ENCODE measurements at places on chromosomes 12 and 14.

GRCh38 chr12:43210485-43211192, 341.4 kb downstream of the ADAMTS20 start:
- DNase-seq: peak; percentile 94

DNA sequence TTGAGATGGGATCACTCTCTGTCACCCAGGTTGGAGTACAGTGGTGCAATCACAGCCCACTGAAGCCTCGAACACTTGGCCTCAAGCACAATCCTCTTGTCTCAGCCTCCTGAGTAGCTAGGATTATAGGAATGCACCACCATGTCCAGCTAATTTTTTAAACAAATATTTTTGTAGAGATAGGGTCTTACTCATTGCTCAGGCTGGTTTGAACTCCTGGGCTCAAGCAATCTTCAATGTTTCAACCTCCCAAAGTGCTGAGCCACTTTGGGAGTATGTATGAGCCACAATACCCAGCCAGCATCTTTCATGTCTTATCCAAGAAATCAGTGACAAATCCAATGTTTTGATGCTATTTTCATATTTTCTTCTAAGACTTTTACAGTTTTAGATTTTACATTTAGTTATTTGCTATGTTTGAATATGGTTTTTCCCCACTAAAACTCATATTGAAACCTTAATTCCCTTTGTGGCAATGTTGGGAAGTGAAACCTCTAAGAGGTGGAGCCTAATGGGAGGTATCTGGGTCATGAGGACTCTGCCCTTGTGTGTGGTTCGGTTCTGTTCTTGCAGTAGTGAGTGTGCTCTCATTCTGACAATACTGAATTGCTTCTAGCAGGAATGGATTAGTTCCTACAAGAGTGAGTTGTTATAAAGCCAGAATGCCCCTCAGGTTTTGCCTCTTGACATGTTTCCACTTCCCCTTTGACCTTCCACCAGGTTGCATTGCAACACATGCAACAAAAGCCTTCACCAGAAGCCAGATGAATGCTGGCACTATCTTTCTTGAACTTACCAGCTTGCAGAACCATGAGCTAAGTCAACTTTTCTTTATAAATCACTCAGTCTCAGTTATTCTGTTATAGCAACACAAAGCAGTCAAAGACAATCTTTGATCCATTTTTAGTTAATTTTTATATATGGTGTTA, 80.8 kb upstream of the AMIGO2 start:
- no peak for DNase-seq

GRCh38 chr12:110431957-110432587, 18.1 kb downstream of the ARPC3 start:
- DNase-seq: no peak

DNA sequence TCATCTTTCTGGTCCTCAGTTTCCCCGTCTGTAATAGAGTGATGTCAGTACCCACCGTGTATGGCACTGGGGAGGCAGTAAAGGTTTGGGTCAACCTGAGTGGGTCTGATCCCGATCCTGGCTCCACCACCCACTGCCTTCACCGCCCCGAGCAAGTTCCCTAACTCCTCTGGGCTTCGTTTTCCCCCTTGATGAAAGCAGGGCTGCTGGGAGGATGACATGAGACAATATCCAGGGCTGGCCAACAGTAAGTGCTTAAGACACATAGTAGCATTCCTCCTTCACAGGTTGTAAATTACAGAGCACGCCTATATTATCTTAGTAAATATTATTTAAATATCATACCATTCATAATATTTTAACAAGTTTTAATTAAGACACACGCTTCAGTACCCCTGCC, 595 bp downstream of the PLEK2 start:
- DNase-seq: no peak

DNA sequence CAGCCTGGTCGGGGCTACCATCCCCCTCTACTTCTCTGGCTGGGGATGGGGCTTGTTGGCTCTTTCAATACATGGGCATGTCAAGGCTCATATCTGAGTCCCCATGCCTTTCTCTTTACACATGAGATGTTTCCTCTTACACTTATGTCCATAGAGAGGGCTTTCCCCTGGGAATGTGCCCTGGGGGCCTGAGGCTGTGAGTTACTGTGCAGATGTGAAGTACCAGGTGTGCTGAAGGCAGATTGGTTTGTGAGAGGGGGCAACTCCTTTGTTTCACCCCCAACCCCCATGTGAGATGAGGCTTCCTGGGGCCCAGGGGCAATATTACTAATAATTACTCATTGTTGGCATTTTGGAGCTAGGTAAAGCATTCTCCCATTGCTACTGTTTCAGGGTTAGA, 32.8 kb downstream of the NRXN3 start:
- DNase-seq: no peak

DNA sequence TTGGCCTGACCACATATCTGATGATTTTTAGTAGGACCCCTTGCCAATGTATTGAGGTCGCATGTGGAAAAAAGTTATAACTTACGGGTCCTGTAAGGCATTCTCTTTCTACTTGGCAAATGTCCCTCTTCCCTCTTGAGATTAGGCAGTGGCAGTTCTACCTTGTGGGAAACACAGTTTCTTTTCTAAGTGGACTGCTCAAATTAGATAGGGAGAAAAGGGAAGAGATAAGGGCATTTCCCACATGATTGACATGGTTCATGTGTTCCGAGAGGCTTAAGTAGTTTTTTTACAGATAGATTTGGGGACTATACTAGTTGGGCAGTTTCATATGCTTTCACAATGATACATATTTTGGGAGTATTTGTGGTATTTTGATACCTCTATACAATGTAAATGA, 154.7 kb downstream of the FBXL14 start:
- DNase-seq: no peak

- DNase-seq: peak; percentile 72
Measured at GRCh38 chr12:106136263-106136662, 2.5 kb downstream of the NUAK1 start.

DNA sequence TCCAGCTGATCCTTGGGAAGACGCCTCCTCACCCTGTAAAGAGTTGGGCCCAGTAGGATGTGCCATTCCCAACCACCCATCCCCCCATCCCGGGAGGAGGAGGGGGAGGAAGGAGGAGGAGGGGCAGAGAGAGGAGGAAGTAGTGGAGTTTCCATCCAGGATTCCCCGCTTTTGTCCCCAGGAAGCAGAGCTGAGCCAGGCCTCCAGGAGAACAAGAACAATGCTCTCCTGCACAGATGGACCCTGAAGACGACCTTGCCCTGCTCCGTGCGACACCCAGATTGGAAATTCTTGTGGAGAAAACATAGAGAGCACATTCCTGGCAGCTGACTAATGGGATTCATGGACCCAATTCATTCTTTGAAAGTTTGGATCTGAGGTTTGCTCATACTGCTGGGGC, 132.3 kb upstream of the CRY1 start:
- DNase-seq: no peak

DNA sequence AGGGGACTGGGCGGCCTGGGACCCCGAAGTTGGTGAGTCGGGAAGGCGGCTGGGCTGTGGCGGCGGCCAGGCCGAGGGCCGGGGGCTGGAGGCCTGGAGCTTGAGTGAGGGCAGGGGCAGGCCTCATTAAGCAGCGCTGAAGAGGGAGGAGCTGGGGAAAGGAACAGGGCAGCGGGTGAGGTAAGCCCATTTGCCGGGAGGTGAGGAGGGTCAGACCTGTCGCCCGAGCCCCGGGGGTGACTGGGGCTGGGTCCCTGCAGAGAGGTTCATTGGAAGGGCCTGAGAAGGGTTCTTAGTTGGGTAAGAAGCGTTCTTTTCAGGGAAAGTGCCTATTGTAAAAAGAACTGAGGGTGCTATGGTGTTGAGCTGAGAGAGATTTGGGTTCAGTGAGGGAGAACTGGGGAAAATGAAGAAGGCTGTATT, 441 bp downstream of the RAB5B start:
- DNase-seq: peak; percentile 49

DNA sequence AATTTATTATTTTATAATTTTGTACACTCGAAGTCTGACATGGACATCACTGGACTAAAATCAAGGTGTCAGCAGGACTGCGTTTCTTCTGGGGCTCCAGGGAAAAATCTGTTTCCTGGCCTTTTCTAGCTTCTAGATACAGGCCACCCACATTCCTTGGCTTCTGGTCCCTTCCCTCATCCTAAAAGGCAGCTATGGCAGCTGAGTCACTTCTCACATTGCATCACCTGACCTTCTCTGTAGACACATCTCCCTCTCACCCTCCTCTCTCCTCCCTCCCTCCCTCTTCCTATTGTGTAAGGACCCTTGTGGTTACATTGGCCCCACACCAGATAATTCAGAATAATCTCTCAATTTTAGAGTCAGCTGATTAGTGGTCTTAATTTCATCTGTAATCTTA, 92.4 kb downstream of the RPS6KA5 start:
- DNase-seq: peak; percentile 51

DNA sequence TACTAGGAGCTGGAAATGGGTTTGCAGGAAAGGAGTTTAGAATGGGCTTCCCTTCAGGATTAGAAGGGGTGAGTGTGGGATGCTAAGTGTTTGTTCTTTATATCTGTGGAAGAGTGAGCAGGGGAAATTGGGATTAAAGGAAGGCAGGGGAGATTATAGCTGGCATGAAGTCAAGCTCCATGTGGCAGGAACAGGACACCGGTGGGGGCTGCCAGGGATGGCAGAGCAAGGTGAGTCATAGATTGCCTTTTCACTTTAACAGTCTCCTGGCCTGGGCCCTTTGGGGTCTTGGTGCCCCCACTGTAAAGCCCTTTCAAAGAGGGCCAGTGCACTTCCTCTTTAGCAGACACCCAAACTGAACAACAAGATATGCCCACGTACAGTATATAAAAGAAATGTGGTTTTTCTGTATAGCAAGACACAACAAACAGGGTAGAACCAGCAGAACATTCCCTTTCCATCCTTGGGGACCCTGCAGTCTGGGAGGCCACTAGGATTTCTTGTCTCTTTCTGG, 23.1 kb upstream of the FBXO21 start:
- no peak for DNase-seq

DNA sequence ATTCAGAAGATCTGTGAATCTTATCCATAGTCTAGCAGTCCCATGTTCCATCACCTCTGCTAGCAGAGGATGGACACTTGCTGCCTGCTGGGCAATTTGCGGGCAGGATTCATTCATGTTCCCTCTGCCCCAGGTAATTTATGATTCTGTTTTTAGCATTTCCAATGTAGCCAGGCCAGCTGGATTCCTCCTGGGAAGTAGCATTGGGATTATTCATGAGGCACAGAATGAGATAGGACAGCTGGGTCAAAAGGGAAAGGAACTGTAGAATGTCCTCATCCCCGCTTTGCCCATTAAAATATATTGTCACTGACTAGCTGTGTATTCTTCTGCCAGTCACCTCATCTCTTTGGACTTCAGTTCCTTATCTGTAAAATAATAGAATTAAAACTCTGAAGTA, 68.7 kb downstream of the SLC35F4 start:
- DNase-seq: no peak

DNA sequence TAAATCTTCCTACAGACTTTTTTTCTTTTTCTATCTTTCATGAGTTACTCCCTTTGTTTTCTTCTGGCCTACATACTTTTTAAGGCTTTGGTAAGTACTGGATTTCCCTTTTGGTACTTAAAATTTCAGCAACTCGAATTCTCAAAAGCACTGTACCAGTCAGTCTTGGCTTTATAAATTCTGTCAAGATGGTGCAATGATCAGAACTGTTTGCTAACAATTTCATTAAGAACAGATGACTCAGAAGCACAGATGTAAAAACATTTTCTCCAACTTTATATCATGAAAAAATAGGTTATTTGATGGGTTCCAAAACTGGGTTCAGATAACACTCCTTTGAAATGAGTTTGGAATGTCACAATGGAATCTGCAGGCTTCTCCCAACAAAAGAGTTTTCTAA, 1961.8 kb upstream of the FLRT2 start:
- DNase-seq: peak; percentile 34

GRCh38 chr12:25705261-25705660, 152.2 kb upstream of the LMNTD1 start:
- no peak for DNase-seq

GRCh38 chr12:95229636-95230035, 12.0 kb downstream of the VEZT start:
- DNase-seq: no peak

DNA sequence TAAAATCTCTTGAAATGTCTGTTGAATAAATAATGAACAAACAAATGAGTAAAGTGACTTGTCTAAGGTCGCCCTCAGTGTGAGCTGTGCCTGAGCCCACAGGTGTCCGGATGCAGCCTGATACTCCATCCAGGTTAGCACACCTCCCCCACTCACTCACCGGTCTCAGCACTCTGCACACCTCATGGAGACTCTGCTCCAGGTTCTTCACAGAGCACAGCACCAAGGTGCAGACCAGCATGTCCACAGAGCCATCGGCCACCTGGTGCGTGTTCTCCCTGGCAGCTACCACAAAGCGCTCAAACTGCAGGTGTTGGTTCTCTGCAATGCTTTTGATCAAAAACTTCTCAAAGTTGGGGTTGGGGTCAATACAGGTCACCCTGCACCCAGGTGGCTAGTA, 4.1 kb upstream of the KRT7 start:
- DNase-seq: no peak

GRCh38 chr12:128617304-128617833, 206.4 kb downstream of the SLC15A4 start:
- DNase-seq: no peak

DNA sequence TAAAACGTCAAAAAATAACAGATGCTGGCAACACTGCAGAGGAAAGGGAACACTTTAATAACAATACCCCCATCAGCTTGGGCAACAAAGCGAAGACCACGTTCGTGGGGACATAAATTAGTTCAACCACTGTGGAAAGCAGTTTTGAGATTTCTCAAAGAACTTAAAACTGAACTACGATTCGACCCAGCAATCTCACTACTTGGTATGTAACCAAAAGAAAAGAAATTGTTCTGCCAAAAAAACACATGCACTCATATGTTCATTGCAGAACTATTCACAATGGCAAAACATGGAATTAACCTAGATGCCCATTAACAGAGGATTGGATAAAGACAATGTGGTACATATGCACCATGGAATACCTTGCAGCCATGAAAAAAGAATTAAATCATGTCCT, 81.2 kb upstream of the RAP1B start:
- DNase-seq: no peak

GRCh38 chr12:5549011-5549410, 117.1 kb downstream of the NTF3 start:
- DNase-seq: no peak

GRCh38 chr14:86038387-86039042, 508.6 kb downstream of the FLRT2 start:
- peak; percentile 65 for DNase-seq

DNA sequence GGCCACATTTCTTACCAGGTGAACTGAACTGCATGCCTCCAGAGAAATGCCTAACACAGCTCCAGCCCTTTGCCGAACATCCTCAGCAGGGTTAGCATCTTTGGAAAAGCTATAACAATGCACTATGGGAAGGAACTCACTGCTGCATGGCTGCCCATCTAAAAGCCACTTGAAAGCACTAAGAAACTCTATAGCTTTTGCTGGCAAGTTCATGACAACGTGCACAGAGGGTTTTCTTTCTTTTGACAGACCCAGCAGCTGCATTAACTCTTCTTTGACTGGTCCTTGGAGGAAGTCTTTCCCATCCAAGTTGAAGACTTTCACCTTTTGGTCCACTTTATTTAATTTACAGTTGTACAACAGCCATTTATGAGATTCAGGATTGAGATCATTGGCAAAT, 5.3 kb downstream of the TRMT5 start:
- DNase-seq: no peak

Data from fibroblast of mammary gland (primary cell).